ENCODE measurements at places on chromosomes 7 and 10.

- DNase-seq = no peak
Observed at GRCh38 chr7:121384265-121384664, 11.8 kb downstream of the FAM3C start.

DNA sequence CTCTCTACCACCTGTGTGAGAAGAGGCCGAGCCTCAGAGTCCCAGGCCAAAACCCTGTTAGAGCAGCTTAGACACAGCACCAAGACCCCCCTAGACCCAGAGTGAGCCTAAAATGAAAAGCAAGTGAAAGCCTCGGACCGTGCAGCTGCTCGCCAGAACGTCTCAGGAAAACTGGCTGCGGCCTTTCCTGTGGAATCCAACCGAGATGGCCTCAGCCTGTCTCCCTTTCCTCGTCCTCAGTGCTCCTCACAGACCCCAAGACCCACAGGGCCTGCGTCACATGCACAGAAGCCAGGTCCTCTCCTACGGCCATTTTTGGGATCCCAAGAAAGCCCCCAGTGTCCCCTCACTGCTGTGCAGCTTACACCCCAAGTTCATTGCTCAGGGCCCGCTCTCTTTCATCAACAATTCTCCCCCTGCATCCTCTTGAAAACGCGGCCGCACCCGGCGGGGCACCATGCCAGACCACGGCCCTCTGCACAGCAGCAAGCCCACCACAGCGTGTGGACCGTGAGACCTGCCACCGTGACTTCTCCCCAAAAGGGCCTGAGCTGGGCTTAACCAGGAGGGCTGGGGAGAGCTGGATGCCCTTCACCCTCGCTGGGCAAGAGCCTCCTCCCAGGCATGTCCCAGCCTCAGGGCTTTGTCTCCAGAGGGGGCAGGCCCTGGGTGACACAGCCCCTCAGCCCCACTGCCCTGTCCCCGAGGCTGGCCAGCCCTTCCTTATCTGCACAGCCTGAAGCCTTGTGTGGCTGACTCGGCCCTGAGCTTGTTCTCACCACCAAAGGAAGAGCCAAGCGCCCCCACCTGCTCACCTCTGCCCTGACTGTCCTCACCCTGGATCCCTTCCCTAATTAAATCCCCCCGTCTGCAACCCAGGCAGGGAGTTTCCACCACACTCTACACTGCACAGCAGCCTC, 142.9 kb downstream of the PTPRN2 start:
- no peak for DNase-seq

DNA sequence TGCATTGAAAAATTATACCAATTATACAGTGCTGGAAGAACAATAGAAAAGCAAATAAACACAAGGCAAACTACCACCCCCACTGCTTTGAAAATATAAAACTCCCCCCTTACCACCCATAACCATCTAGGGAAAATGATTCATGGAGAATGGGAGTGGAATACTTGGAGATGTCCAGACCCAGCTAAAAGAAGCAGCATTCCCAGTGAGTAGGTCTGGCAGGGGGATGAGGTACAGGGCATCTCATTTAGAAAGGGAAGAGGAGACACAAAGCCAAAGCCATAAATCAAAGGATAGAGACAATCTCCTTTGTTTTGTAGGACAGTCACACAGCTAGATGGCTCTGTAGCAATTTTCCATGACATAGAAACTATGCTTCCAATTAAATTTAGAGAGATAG, 36.0 kb upstream of the DGKI start:
- DNase-seq = no peak

DNA sequence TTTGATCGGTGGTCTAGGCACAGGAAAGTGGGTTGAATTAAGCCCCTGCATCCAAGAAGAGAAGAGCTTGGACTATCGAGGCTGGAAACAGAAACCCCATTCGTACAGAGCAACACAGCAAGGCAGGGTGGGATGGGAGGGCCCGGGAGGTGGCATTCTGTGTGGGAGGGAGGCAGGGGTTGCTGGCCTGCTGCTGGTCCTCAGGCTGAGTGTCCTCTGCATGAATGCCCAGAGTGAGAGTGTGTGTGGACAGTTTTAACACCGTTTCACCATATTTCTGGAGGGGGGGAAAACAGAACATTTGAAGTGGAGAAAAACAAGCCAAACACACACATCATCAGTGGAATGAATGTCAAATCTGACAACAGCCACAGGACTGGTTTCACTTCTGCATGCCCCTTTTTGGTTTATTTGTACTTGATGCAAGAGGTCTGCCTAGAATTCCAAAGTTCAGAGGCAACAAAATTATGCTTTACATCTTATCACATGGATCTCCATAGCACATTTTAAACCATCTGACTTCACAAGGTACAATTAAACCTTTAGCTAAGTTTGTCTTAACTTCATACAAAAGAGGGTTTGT, 11.1 kb upstream of the ENO4 start:
- no peak for DNase-seq

- DNase-seq = no peak
Observed at GRCh38 chr7:38978491-38978890, 782 bp downstream of the POU6F2 start.

DNA sequence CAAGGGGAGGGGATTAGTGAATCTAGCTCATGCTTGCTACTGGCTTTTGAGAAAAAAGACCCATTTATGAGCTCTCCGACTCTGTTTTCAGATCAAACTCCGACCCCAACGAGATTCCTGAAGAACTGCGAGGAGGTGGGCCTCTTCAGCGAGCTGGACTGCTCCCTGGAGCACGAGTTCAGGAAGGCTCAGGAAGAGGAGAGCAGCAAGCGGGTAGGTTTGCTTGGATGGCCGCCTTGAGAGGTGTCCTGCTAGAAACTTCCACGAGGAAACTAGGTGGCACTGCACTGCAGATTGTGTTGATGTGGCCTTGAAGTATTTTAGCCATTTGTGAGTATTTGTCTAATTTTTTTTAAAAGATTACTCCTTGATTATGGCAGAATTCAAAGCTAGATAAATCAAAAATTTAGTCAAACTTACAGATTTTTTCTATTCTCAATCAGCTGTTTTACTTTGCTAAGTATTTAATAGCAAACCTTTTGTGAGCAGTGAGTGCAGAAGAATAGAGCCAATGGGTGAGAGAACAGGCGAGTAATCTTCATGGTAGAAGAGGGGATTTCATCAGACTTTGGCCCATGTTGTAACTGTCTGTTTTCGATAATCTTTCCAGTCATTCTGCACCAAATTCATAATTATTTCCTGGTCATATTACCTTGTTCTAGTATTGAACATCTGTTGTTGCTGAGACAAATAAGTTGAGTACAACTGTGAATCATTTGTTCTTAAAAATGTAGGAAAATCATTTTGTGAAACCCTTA, 95.4 kb downstream of the CREB5 start:
- DNase-seq = no peak

DNA sequence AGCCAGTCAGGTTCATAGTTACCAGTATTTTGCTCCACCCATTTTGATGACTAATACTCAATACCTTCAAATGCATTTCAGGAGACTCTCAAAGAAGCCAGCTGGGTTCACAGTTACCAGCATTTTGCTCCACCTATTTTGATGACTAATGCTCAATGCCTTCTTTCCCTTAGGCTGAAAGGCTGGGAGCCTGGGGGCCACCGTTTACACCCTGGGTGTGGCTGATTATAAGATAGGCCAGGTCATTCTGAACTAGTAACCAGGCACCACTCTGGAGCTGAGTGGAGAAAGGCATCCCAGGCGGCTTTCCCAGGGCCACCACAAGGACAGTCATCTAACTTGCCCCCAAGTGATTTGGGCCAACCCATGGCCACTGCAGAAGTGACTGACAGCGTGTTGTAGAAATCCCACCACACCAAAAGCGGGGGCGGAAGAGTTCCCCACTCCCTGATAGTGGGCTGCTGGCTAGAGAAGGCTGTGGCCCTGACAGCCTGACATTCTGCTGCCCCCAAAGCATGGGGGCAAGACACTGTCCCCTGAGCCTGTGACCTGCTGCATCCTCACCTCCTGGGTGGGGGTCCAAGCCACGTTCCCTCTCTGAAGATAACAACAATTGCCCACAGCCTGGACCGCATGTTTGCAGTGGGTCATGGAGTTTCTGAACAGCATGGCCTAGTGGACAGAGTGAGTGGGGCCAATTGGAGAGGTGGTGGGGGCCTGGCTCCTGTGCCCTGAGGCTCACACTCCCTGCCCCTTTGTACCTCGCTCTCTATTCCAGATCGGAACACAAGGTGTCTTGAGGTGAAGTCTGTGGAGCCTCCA, 23.0 kb upstream of the ZNF488 start:
- DNase-seq = no peak

- no peak for DNase-seq
Observed at GRCh38 chr7:34655384-34655783, 2.6 kb upstream of the NPSR1 start.

DNA sequence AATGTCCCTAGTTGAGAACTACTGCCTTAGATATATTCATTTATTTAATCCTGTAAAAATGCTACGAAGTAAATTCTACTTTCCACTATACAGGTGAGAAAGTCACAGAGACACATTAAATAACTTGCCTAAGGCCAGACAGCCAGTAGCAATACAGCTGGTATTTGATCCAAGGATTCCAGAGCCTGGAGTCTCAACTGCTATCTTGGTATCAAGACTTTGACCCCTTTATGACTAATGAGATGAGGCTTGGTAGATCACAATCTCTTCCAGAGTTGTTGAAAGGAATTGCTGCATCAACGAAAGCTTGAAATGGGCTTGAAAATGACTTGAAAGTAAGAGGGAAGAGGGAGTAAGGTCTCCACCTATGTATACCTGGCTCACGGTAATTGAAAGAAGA, 83.3 kb downstream of the ORC5 start:
- no peak for DNase-seq

- no peak for DNase-seq
Observed at GRCh38 chr7:137328373-137329120, 15.0 kb downstream of the PTN start.

- no peak for DNase-seq
Observed at GRCh38 chr7:17521437-17521836, 223.0 kb downstream of the AHR start.

- no peak for DNase-seq
Observed at GRCh38 chr10:80131499-80131901, 1.0 kb upstream of the PLAC9 start.

DNA sequence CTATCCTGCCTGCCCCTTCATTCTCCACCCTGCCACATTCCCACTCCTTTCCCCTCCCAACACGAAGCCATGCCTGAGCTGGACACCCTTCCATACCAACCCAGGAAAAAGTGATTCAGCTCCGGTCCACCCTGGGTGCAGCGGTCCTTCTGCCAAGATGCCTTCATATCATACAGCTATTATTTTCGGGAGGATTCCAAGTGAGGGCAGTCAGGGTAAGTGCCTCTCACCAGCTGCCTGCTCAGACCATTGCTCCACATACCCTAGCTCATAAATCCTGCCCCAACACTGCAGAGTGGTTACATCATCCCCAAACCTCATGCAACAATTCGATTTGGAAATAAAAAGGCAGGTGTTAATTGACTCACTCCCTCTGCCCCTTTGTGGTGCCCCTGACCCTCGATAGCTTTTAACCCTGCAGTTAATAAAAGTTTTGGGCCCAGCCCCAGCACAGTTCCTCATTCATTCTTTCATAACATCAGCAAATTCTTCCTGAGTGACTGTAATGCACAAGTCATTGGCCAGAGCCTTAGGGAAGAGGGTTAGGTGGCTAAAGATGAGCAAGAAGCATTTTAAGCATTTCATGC, 42.6 kb downstream of the ZNF503 start:
- DNase-seq = no peak

- DNase-seq = no peak
Observed at GRCh38 chr10:35778306-35778705, 136.2 kb upstream of the FZD8 start.

DNA sequence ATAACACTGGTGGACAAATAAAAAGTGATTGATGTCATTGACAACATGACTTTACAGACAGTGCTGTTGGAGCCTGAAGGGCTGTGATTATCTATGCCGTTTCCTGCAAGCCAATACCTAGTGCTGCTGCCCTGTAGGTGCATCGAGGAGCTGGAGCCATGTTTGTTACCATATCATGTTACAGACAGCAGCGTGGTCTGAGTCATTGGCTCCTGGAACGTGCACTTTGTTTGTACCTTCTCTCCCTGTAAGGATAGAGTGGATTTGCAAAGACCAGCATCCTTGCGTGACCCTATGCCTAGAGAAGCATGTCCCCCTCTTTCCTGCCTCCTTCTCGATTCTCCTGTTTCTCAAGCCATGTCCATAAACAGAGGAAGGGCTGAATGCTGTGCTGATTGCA, 597.2 kb downstream of the TYW1 start:
- no peak for DNase-seq

DNA sequence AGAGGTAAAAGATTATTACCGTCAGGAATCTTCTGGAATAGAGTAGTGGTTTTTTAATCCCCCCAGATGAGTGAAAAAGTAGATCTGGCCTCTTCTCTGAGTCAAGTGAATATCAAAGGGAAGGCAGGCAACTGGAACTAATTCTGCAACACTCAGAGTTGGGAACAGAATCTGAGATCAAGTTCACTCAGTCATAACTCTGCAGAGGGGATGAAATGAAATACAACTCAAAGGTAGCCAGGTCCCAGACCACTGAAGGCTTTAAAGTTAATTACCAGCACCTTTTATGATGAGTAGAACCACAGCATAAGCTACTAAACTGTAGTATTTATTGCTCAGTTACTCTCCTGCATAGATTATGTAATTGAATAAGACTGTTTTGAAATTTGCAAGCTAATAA, 455.6 kb upstream of the AKR1E2 start:
- no peak for DNase-seq

- DNase-seq = no peak
Observed at GRCh38 chr7:43648473-43649406, 65.8 kb downstream of the STK17A start.

DNA sequence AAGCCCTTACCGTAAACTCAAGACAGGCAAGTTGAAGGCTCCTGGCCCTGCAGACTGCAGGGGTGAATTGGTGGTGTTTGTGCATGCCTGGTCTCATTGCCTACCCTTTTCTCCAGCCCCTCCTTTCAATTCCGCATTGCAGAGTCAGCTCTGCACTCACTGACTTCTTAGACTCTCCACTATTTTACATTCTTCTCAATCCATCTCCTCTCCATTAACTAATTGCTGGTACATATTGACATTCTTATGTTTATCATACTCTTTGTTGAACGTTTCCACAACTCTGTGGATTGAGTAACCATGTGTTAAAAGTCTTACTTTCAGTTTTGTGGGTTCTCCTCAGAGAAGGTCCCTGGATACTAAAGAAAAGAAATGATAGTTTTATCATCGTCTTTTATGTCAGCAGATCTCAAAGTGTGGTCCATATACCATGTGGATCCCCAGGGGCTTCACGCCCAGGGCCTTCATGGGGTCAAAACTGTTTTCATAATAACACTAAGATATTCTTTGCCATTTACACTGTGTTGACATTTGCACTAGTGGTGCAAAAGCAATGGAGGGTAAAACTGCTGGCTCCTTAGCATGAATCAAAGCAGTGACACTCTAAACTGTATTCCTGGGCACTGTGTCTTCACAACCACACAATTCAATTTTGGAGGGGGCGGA, 135.4 kb upstream of the FZD1 start:
- DNase-seq = no peak

DNA sequence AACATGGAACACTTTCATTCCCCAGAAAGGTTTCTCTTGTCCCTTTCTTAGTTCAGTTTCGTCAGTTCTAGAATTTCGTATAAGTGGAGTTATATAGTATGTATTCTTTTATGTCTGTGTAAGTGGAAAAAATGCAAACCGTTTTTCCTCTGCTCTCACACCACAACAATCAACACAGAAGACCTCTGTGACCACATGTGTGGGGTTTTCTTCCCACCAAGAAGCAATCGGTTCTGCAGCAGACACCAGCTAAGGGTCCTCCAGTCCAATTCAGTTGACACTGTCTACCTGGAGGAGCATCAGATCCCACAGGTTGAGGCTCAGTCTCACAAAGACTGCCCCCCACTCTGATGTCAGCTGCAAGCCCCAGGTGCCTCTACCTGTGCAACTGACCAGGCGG, 6.2 kb downstream of the CDC123 start:
- DNase-seq = no peak

Measured in stimulated activated CD8-positive, alpha-beta memory T cell treated with anti-CD3 and anti-CD28 coated beads, Interleukin-15, amount 100 ng/mL, for 1 hour (primary cell).